Activated T-cell treated with anti-CD3 and anti-CD28 coated beads for 24 hours (primary cell): ENCODE measurements at places on chromosomes 12 and 14.

DNA sequence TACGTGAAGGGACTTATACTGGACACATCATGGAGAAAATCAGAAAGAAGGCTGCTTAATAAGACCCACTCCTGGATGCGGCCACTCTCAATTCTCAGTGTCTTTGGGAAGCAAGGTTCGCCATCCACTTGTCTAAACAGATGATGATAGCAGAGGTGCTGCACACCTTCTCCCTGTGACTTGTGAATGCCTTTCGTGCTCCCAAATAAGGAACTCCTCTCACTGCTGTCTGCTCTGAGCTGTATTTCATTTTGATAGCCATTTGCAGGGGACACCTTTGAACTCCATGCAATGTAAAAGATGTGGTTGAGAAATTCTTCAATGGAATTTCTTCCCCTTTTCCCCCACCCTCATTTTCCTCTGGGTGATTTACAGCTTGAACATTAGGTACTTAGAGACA, 11.6 kb downstream of the RMST start:
- no peak for DNase-seq

DNA sequence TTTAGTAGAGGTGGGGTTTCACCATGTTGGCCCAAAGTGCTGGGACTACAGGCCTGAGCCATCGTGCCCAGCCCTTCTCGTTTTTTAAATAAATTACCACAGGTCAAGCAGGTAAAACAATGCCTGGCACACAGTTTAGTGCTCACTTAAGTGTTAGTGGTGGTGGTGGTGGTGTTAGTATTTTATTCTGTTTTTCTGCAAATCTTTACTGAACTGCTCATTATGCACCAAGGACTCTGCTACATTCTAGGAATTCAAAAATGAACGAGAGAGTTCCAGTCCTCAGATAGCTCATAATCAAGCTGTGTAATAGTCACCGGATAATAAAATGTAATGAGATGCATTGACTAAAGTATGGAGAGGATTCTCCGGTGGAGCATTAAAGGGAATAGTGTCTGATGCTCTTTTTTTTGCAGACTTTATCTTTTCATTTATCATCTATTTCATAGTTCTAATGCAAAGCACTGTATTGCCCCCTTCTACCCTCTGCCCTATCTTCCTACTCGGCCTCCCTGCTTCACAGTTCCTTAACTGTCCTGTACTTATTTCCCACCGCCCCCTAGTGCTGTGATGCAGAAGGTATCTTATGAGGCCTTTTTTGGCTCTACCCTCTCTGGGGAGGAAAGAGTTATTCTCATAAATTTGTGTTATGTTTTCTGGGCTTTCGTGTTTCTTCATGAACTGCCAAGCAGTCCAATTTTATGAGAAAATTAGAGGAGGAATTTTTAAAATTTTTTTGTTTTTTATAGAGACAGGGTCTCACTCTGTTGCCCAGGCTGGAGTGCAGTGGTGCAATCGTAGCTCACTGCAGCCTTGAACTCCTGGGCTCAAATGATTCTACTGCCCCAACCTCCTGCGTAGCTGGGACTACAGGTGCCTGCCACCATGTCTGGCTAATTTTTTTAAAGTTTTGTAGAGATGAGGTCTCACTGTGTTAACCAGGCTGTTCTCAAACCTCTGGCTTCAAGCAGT, 1.0 kb downstream of the ITFG2 start:
- DNase-seq, result peak; percentile 39

DNA sequence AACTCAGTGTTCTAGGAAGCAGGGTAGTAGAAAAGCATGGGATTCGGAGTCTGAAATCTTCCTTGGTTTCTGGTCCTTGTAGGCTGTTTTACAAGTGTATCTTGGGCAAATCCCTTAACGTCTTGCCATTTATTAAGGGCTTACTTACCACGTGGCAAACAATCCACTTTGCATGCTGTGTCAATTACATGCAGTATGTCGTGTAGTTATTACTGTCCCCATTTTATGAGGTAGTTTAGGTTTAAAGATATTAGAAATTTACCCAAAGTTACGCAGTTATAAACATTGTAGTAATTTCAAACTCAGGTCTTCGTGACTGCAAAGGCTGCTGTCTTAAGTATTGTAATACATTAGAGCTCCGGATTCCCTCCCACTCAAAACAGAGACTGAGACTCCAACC, 1.5 kb upstream of the NOVA1 start:
- no peak for DNase-seq

GRCh38 chr12:24244801-24245200, 295.3 kb upstream of the SOX5 start:
- no peak for DNase-seq

GRCh38 chr12:168763-169525, 45.0 kb downstream of the SLC6A12 start:
- no peak for DNase-seq

- DNase-seq, result no peak
Observed at GRCh38 chr12:90978117-90978770, 23.3 kb upstream of the CCER1 start.

- DNase-seq, result no peak
Observed at GRCh38 chr14:56005191-56006053, 112.8 kb upstream of the PELI2 start.

DNA sequence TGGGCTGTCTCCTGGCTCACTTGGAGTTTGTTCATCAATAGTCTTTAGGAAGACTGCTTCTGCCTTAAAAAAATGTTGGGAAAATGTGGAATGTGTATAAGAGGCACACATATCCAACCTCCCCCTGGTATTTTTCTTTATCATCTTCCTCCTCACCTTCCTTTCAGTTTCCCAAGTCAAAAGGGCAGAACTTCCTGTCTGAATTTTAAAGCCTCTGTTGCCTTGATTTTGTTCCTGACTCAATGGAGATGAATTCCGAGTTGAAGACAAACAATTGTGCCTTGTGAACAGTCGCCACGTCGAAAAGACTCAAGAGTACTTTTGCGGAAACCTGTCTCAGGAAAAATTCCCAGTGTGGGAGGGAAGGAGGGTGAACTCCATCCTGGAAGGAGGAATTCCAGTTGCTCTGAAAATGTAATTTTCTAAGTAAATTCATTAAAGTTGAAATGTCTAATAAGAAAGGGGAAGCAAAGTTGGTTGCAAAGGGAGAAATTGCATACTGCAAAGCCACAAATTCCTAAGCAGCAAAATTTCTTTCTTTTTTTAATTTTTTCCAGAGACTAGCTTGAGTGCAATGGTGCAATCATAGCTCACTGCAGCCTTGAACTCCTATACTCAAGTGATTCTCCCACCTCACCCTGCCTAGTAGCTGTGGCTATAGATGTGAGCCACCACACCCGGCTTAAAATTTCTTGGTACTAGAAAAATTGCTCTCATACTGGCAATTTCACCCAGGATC, 50.2 kb upstream of the ELK3 start:
- no peak for DNase-seq

GRCh38 chr12:64010069-64010686, 165.7 kb downstream of the SRGAP1 start:
- no peak for DNase-seq

DNA sequence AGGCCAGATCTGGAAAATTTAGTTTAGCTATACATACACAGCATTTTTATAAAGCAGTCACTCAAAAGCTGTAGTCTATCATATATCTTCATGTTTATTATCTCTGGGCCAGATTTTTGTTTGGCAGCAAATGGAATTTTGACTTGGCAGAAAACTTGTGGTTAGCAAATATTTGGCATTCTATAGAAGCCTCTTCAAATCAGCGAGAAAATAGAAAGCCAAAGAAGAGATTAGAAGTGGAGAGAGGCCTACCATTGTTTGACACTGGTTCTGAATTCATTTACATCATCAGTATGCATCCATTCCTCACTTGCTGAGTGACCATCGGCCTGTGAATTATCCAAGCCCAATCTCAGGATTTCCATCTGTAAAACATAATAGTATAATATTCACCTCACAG, 1077.6 kb downstream of the GALC start:
- no peak for DNase-seq

- DNase-seq, result no peak
Observed at GRCh38 chr12:28830491-28830890, 318.6 kb upstream of the FAR2 start.

- no peak for DNase-seq
Observed at GRCh38 chr14:39034481-39035296, 68.3 kb downstream of the SEC23A start.

DNA sequence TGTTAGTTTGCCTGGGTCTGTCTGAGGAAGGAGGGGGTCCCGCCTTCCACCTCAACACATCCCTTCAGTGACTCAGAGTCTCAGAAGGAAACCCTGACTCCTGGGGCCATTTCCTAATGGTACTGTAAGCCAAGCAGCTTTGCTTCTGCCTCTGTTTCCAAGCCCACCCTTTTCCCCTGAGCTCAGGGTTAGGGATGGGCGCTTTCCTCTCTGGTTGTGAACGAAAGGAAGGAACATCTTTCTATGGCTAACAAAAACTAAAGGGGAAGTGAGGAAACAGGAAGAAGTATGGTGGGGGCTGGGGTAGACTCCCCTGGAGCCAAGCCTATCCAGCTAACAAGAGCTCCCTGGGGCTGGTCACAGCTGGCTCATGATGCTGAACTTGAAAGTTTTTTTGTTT, 11.6 kb upstream of the UNC119B start:
- no peak for DNase-seq

- DNase-seq, result no peak
Observed at GRCh38 chr12:61542551-61542950, 717.7 kb upstream of the USP15 start.

DNA sequence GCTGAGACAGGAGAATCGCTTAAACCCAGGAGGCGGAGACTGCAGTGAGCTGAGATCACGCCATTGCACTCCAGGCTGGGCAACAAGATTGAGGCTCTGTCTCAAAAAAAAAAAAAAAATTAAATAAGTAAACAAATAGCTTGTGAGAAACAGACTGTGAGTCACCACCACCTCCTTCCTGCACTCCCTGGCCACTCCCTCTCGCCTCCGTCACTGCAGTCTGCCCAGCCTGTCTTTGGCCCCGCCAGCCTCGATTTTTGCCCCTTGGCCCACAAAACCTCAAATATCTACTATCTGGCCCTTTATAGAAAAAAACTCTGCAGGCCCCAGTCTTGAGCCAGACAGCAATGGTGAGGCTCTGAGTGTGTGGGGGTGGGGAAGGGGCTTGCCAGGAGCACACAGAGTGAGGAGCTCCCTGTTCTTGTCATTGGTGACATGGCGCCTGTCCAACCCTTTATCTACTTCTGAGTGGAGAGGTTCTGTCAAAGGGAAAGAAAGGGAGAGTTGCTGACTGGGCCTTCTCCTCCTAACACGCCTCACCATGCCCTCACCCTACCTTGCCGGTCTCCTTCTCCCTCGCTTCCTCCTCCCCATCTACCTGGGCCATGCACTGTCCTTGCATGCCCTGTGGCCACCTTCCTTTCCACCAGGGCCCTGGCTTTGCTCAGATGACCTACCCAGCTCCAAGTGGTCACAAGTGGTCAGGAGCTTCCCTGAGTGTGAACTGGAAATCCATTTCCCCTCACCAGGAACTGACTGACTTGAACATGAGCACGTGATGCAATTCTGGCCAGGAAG, 22.1 kb downstream of the LGMN start:
- DNase-seq, result no peak

DNA sequence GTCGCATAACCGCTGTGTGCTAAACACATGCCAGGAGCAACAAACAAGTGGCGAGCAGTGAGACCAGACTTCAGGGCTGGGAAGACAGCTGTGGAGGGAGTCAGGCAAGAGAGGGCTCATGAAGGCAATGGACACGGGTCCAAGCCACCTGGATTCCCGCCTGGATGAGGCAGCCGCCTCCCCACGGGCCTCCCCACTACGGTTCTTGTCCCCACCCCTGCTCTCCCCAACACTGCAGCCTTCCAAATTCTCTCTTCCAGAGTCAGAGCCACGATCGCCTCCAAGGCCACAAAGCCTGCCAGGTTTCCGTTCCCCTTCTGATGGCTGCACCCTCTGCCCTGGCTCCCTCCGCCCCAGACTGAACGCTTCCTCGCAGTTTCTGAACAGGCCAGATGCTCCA, 36.1 kb upstream of the PIWIL1 start:
- DNase-seq, result no peak

DNA sequence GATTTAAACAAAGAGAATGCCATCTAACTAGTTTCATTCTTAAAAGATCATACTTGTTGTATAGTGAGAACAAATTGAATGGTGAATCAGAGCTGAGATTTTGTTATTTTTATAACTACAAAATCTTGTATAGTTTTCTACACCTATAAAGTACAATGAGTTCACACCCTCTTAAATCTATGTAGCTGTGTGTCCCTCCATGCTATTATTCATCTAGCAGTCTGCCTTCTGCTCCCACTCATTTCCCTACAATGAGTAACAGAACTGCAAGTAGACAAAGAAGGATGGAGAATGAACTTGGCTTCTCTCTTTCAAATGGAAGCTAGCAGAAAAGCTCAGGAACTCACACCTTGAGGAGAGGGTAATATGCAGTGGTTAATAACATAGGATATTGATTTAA, 7.1 kb downstream of the IFNG-AS1 start:
- DNase-seq, result no peak

- no peak for DNase-seq
Observed at GRCh38 chr14:45610318-45610717, 357.3 kb upstream of the MIS18BP1 start.

GRCh38 chr12:113987261-113988063, 21.3 kb upstream of the RBM19 start:
- DNase-seq, result no peak

DNA sequence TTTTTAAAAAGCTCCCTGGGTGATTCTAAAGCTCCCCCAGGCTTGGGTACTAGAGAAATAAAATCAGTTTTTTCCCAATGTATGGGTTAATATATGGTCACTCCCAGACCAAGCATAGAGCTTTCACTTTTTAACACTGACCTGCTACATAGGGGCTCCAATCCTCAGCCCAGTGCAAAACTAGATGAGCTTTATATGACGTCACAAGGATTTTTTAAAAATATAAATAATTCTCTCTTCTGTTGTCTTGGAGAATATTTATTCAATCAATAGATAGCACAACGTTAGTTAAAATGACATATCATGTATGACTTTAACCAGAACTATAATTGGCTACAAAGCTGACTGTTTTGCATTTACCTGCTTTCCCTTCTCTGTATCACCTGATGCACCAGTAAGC, 137.9 kb upstream of the TMCC3 start:
- no peak for DNase-seq

DNA sequence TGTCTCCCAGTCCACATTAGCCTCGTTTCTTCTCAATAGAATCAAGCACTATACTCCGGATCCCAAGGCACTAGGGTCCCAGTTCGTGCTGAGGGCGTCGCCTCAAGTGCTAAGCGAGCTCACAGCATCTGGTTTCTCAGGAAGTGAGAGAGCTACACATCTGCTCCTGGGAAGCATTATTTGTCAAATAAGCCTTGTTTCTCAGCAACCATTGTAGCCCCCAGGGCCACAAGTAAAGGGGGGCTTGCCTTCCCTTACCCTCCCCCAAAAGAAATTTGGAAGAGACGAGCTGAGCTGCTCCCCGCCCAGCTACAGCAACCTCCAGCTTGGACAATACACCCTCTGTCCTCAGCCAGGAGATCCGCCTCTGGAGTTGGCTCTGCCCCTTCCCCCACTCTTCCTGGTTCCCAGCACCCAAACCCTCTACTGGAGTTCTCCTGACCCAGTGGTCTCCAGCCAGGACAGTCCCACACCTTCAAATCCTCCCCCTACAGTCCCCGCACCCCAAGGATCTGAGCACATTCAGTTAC, 5.7 kb upstream of the TNS2 start:
- no peak for DNase-seq

GRCh38 chr12:24574538-24574937, 374.4 kb downstream of the BCAT1 start:
- DNase-seq, result no peak

- DNase-seq, result no peak
Observed at GRCh38 chr12:43154498-43155045, 397.4 kb downstream of the ADAMTS20 start.
